ENCODE measurements at places on chromosomes 3 and 15.
A peak's percentile ranks its signal among the peaks of the same experiment; 100 is the strongest.

- DNase-seq, result no peak
Measured at GRCh38 chr3:2967871-2968270, 142.3 kb downstream of the IL5RA start.

DNA sequence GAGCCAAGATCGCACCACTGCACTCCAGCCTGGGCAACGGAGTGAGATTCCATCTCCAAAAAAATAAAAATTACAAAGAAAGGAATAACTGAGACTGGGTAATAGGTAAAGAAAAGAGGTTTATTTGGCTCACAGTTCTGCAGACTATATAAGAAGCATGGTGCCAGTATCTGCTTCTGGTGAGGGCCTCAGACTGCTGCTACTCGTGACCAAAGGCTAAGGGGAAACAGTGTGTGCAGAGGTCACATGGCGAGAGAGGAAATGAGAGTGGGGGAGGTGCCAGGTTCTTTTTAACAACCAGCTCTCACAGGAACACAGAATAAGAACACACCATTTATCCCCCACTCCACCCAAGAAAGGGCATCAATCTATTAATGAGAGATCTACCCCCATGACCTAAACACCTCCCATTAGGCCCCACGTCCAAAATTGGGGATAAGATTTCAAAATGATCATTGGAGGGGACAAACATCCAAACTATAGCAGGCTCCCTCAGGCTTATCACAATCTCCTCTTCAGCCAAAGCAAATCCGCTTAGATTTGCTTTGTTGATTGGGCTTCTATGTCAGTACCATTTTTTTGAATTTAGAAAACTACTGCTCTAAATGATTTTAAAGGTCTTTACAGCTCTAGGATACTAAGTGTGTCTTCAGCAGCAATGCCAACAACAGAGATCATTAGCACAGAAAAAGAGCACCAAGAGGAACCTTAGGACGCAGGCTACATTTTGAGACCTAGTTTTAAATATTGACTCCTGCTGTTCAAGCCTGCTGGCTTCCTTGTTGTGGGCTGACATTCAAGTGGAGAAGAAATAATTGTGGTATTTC lies 84.2 kb upstream of the TBL1XR1 start:
- no peak for DNase-seq

DNA sequence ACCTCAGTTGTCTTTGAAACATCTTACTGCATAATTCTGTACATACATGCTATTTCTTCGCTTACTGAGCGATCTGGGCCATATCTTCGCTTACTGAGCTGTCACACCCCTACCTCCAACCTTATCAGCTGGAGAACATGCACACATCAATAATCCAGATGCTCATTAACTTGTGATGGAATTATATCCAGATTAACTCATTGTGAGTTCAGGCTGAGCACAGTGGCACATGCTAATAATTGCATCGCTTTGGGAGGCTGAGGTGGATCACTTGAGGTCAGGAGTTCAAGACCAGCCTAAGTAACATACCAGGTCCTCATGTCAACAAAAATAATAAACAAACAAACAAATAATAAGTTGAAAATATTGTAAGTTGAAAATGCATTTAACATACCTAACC lies 19.3 kb upstream of the ANXA2 start:
- DNase-seq, result no peak

GRCh38 chr3:133570139-133570936 lies 3.1 kb upstream of the CDV3 start:
- peak; percentile 88 for DNase-seq

DNA sequence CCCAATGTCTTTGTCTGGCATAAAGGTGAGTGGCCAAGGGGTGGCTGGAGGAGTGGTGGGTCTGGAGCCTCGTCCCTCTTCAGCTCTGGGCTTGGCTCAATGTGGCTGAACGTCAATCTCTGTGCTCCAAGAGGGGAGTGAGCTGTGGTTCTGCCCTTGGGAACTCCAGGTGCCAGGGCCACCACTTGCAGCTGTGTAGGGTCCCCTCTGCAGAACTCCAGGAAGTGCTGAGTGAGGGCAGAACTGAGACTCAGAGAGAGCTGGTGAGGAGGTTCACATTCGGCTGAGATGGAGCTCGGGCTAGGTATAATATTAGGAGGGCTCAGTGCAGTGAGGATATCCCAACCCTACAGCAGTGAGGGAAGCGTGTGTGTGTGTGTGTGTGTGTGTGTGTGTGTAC lies 11.6 kb downstream of the DUOX1 start:
- DNase-seq, result no peak

DNA sequence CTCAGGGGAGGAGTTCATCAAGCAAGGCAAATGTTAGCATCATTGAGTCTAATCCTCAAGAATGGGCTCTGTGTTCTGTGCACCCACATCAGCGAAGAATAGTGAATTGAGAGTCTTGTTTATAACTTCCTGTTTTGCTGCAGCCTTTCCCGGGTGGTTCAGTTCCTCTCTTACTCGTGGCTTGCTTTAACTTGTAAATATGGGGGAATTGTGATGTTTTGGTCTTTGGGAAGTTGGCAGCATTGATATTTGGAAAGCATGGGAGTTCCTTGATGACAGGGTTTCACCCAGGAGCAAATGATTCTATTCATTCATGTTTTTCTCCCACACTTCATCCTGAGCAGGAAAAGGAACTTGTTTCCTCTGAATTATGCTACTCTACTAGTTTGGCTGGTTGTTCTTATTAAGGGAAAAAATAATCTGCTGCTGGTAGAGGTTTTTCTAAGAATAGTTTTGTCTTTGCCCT lies 40.4 kb downstream of the GPD1L start:
- no peak for DNase-seq

- DNase-seq, result no peak
Measured at GRCh38 chr3:115804200-115804599, 180.9 kb downstream of the GAP43 start.

DNA sequence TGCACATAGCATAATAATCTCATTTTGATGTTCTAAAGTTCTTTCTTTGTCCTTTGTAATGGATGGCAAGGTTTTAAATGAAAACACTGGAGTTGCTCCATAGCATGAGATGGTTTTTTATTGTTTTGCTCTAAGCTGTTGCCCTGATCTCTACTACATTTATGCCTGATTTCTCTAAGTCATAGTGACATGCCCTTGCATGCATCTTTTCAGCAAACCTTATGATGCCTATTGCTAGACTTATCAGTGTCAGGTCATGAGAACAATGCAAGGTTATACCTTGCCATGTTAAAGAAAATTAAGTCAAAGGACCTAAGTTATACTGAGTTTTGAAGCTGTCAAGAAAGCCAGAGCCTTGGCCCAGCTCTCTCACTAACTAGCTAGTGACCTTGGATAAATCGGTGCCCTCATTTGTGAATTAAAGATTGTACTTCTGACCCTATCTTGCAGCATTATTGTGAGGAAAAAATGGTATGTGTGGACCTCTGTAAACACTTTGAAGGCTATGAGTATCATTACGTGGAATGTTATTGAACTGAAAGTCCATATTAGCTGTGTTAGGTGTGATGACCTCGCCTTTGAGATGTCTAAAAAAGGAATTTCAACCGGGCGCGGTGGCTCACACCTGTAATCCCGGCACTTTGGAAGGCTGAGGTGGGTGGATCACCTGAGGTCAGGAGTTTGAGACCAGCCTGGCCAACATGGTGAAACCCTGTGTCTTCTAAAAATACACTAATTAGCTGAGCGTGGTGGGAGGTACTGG lies 256.4 kb upstream of the UBE2E1 start:
- no peak for DNase-seq

DNA sequence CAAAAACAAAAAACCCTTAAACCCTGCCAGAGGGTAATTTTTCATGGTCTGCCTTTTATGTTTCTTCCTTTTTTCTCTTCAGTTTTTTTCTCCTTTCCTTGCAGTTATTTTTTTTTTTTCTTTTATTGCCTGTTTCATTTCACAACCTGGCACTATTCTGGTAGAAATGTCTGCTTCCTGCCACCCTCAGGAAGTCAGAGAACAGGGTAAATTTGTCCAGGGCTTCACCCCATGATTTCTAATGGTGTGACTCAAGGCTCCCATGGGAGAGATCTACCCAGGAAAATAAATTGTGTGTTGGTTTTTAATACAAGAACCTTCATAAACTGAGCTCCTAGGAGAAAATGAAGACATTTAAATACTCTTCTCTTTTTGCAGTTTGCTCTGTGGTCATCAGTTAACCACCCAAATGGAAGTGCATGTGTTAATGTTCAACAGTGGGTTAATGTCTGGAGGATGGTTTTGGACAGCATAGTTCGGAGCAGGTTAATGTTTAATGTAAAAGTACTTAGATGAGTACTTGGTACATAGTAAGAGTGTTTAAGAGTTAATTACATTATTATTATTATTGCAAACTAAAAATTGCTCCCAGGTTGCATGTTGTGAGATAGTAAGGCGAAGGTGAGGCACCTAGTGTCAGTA lies 45.9 kb downstream of the CGNL1 start:
- no peak for DNase-seq

DNA sequence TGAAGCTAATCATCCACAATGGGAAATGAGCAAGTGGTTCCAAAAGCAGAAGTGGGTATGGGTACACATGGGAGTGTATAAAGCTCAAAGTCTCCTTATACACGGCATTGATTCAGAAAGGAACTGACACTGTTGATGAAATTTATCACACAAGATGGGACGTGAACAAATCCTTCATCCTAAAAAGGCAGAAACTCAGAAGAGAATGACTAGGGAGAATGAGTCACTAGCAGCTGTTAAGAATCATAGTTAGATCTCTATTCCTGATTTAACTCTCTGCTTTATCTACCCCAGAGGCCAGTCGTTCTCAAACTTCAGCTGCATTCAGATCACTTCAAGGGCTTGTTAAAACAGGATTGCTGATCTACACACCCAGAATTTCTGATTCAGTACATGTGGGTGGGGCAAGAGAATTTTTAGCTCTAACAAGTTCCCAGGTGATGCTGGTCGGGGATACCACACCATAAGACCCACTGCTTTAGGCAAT lies 97.7 kb upstream of the PHLDB2 start:
- DNase-seq, result no peak

GRCh38 chr3:169701457-169701856 lies 37.9 kb upstream of the MECOM start:
- no peak for DNase-seq

DNA sequence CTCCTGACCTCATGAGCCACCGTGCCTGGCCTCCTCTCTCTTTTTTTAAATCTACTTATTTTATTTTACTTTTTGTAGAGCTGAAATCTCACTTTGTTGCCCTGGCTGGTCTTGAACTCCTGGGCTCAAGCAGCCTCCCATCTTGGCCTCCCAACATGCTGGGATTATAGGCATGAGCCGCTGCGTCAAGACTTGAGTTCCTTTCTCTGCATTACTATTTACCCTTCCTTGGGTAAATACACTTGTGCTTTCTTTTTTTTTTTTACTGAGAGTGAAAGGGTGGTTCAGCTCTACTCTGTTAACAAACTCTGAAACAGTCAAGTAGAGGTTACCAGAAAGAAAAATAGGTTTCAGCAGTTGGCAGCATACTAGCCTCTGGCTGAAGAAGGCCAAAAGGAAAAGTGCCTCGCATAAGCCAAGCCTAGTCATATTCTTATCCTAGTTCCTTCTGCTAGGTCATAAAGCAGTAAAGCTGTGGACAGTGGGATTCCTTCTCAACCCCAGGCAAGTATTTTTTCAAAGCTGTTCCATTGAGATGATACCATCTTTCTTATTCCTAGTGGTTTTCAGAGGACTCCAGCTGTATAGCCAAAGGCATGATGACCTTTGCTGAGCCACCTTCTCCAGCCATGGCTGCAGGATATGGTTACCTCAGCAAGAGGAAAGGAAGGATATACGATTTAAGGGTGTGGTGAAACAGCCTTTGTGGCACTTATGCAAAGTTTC lies 135.1 kb downstream of the RBPMS2 start:
- DNase-seq, result no peak

- no peak for DNase-seq
Measured at GRCh38 chr3:81170298-81170697, 591.1 kb downstream of the GBE1 start.

GRCh38 chr3:174955513-174956016 lies 96.4 kb downstream of the NAALADL2 start:
- no peak for DNase-seq

GRCh38 chr3:153463895-153464294 lies 301.9 kb downstream of the RAP2B start:
- no peak for DNase-seq

- DNase-seq, result no peak
Measured at GRCh38 chr15:67784090-67784781, 41.1 kb upstream of the SKOR1 start.

GRCh38 chr3:23198801-23199200 lies 4.3 kb upstream of the UBE2E2 start:
- no peak for DNase-seq

DNA sequence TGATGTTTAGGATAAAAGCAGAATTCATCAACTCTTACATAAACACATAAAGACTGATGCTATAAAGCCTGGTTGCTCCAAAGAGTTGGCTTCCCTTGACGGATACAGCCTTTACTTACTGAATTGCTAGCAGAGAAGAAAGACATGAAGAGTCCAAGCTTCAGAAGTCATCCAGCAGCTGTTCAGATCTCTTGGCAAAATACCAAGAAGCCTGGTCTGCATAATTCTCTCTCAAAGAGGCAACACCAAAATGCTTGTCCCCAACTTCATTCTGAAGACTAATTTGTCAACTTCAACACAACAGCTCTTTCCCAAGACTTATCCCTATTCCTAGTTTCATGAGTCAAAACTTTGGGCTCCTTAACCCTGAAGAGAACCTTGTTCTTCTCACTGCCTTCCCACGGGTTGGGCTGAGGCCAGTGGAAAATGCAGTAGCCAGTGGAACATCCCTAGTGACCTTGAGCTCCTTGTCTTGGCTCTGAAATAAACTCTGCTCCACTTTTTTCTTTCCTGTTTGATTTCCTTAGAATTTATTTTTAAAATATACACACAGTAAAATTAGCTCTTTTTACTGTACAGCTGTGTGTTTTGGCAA lies 119.2 kb upstream of the THBS1 start:
- no peak for DNase-seq

GRCh38 chr3:188818282-188818681 lies 353.5 kb upstream of the TPRG1 start:
- DNase-seq, result no peak

- DNase-seq, result no peak
Measured at GRCh38 chr3:40189118-40189517, 120.4 kb upstream of the EIF1B start.

DNA sequence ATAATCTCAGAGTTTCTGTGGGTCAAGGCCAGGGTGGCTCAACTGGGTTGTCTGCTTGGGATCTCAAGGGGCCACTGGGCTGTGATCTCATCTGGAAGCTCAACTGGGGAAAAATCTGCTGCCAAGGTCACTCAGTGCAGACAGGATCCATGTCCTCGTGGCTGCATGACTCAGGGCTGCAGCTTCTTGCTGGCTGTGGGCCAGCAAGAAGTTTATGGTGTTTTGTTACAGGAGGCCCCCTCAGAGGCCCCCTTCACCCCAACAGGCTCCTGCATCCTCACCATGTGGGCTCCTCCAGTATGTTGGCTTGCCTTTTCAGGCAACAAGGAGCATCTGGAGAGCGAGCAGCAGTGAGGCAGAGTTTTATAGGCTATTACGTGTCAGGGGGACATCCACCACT lies 14.6 kb downstream of the OCA2 start:
- DNase-seq, result no peak

DNA sequence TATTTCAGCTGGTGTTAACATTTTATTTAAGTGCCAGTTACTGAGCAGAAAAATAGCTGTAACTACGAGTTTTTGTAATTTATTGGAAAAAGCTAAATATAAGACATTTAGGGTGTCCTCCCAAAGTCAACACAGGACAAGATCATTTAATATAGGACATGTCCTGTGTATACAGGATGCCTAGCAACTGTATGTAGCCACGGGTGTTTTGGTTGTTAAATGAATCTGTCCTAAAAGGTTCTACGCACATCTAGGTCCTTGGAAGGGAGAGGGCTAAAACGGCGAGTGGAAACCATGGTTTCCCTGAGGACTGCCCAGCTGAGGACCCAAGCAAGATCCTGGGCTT lies 565 bp upstream of the ZNF621 start:
- no peak for DNase-seq

Data from cardiac muscle cell (in vitro differentiated cells and primary cell).